Posterior vena cava (tissue), 2 donors: ENCODE measurements at places on chromosomes 16 and 17. TPM values are rescaled to one million over a fixed set of nuclear protein-coding genes. Genes with fewer than 3 reads are reported as not detected.

The KRTAP2-3 gene
- total RNA-seq: not detected

The CA5A gene
- total RNA-seq: not detected

The PRAC2 gene
- not detected for total RNA-seq

The KRTAP9-8 gene
- total RNA-seq: not detected

DNA sequence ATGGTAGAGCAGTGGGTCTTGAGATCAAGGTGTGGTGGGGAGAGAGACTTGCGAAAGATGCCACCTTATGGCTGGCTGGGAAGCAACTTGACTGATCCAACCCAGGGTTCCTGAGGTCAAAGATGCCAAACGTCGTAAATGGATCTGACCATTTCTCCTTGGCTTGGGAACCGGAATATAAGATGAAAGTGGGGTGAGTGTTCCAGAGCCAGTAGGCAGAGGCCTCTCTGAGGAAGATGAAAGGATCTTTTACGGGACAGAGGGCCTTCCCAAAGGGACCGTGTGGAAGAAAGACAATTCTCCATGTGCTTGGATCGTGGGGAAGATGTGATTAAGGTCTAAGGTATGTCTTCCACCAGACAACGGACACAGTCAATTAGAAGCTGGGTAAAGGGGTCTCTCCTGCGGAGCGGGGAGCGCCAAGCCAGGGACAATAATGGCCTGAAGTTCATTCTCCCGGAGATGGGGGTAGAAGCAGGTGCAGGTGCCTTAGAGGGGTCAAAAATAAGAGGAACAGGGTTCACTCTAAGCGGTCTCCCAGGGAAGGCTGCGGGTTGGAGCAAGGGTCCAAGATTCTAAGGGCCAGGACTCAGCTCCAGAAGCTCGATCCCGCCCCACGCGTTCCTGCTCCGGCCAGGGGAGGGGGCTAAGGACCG is 800 bp downstream of the FXR2 start:
- DNase-seq: no peak

DNA sequence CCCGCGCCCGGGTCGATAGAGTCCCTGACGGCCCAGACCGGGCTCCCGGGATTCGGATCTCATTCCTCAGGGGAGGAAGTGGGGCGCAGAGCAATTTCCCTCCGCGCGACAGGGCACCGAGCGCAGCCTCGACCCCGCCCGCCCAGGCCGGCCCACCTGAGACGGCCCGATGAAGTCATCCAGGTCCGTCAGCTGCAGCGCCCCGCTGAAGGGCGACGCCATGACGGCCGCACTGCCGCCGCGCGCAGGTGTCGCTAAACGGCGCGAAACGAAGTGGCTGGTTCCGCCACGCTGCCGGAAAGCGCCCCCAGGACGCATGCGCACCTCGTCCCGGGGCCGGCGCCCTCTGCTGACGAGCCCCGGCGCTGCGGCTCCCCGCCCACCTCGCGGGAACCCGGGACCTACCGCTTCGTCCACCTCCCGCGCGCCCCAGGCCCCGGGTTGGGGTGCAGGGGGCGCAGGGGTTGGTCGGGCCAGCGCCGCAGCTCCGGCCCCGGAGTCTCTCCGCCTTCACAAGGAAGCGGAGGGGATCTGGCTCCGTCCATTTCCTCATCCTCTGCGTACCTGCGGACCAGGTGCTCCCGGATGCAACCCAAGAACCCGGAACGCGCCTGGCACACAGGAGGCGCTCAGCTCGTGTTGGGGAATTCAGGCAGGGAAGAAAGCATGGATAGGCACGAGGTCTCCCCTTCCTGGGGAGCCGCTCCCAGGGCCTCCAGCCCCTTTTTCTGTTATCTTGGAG is at the start of gene CIAO3:
CIAO3 (minus strand) TSS at position 234 of the 742 bp plus-strand sequence; CDS start at position 222, 12 bp downstream.
- DNase-seq: peak; percentile 97

GRCh38 chr17:83096401-83097224 is 17.2 kb downstream of the METRNL start:
- no peak for DNase-seq

DNA sequence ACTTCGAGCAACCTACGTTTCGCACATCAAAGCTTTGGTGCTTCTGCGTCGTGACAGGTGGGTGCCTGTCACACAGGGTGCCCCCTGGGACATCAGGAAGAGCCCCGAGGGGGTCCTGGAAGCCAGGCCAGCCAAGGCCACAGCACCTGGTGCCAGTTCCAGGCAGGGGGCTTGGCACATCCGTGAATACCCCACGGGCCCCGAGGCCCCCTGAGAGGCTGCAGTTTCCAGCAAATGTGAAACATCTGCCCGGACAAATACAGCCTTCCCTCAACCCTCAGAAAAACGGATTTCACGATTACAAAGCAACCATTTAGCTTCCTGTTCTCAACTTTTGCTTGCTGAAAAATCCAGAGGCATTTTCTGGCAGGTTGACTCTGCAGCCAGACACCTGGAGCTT is 109.3 kb upstream of the METRNL start:
- DNase-seq: no peak

GRCh38 chr16:89956505-89957215 is 8.1 kb downstream of the DEF8 start:
- no peak for DNase-seq

- no peak for DNase-seq
Measured at GRCh38 chr16:69314534-69314933, 3.4 kb downstream of the VPS4A start.

GRCh38 chr16:68283346-68283745 is 19.0 kb downstream of the SLC7A6 start:
- DNase-seq: no peak

GRCh38 chr16:57694725-57695679 is at the start of gene DRC7:
TSS of gene DRC7 (plus strand) at chr16:57694806. CDS start at chr16:57697950, 3,144 bp downstream.
- no peak for DNase-seq
